ENCODE measurements at places on chromosomes 1 and 21.
A peak's percentile ranks its signal among the peaks of the same experiment; 100 is the strongest.

DNA sequence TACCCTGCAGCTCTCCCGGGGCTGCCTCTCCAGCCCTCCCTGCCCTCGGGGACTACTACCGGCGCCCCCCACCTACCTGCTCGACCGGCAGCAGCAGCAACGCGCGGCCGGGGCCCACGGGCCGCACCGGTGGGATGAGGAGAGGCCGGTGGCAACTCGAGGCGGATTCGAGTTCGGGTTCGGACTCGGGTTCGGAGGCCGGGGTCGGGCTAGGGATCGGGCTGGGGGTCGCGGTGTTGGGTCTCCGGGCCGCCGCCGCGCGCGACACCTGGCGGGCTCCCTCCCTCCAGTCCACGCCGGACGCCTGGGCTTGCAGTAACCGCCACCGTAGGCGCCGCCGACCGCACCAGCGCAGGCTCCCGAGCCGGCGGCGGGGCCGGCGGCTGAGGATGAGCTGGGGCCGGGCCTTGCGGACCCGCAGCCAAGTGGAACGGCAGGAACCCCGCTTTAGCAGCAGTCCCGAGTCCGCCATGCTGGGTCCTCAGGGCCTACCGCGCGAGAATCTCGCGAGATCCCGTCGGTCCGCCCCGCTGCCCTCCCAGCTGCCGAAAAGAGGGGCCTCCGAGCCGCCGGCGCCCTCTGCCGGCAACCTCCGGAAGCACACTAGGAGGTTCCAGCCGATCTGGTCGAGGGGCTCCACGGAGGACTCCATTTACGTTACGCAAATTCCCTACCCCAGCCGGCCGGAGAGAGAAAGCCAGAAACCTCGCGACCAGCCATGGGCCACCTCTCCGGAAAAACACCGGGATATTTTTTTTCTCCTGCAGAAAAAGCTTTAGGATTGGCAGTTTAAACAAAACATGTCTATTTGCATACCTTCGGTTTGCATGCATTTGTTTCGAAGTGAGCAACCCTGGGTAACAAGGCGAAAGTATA lies at the start of gene NOL9:
NOL9 (minus strand) TSS at position 483 of the 876 bp plus-strand sequence; CDS start at position 472, 11 bp downstream.
- DNase-seq: peak; percentile 88

- DNase-seq: no peak
These were observed at the start of gene PFKL for GRCh38 chr21:44299458-44300261. TSS of gene PFKL (plus strand) at chr21:44300053. CDS start at chr21:44300106, 53 bp downstream.

- no peak for DNase-seq
These were observed 274.8 kb downstream of the PTPRC start for GRCh38 chr1:198913667-198914066.

DNA sequence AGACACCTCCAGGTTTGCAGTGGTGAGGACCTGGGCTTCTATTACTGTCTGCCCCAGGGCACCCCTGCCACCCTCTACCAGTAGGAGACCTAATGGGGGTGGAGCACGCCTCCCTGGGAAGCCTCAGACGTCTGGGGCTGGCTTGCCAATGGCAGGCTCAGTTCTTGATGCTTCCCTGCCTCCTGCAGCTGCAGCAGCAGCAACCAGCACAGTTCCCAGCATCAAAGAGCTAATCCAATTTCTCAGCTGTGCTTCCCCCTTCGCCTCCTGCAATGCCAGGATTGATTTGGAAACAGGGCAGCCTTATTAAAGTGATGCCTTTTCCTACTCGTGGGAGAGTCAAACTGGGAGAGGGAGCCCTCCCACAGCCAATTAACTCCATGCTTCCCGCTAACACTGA lies 8.2 kb downstream of the SYT2 start:
- no peak for DNase-seq

DNA sequence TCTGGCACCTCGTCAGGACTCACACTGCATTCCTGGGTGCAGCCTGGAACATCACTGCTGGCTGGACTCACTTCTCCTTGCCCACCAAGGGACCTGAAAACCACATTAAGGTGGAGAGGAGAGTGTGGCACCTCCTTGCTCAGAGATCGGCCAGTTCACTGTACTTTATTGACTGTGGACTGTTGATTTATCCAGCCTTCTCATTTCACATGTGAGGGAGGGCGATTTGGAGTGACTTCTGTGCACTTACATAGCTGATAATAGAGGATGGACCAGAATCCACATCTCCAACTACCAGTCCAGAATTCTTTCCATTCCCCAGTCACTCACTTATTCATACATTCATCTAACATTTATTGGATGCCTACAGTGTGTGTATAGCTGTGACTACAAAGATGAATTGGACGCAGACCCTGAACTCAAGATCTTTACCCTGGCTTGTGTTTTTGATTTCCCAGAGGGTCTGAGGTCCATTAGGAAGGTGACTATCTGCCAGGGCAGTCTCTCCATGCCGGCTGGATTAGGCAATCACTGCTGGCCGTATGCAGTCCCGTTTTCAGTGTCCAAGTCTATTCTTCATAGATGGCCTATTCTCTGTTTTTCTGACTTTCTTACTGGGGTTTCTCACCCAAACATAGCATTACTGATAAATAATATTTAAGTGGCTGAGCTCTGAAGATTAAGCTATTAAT lies 233.5 kb upstream of the SGIP1 start:
- no peak for DNase-seq

- no peak for DNase-seq
These were observed 65.9 kb upstream of the GADD45A start for GRCh38 chr1:67619080-67619479.

GRCh38 chr1:17844185-17844826 lies 89.2 kb downstream of the ACTL8 start:
- DNase-seq: no peak

GRCh38 chr1:160636076-160636475 lies 10.8 kb downstream of the SLAMF1 start:
- DNase-seq: no peak

- DNase-seq: no peak
These were observed 47.9 kb upstream of the CNN3 start for GRCh38 chr1:94974824-94975223.

DNA sequence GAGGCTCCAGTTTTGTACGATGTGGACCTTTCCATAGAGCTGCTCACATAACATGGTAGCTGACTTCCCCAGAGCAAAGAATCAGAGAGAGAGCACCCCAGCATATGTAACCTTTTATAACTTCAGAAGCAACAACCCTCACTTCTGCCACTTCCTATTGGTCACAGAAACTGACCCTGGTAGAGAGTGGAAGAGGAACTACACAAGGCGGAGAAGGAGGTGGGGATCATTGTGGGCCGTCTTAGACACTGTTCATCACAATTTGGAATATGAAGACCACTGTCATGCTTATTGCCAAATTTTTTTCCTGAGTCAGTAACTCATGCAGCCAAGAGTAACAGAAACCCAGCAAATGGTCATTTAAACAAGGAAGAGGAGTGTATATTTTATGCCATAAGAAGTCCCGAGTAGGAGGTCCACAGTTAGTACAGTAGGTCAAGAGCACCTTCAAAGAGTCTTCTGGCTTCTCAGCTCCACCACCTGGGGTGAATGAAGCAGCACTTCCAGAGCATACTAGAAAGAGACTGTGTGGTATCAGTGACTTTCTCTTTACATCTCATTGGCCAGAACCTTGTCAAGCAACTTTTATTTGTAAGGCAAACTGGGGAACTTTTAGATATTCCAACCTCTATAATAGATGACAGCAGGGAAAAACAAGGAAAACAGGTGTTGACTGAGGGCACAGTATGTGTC lies 71.8 kb downstream of the ODF2L start:
- no peak for DNase-seq

DNA sequence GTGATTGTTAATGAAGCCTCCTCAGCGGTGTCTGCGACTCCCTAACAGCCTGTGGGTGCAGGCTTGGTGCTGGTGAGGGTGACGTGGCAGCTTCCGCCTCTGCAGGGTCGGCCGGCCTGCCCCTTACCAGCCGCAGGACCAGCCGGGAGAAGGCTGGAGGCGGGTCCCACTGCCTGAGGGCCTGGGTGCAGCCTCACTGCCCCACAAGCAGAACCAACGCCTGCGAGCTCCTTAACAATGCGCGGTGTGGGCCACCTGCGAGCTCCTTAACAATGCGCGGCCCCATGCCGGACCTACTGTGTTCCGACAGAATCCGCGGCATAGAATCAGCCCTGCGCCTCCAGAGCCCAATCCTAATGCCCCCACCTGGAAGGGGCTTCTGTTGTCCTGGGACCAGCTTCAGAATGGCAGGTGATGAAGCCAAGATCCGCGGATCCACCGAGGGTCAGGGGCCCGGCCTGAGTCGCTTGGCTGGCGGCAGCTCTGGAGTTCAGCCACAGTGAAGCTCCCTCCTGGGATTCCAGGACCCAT lies 54.4 kb upstream of the AJAP1 start:
- DNase-seq: no peak

- DNase-seq: no peak
These were observed 59.4 kb upstream of the USH2A start for GRCh38 chr1:216482620-216483019.

- no peak for DNase-seq
These were observed 40.4 kb upstream of the SLC30A1 start for GRCh38 chr1:211619033-211619996.

GRCh38 chr1:61436016-61436415 lies 288.9 kb downstream of the TM2D1 start:
- no peak for DNase-seq

GRCh38 chr1:185316163-185317033 lies 645 bp downstream of the IVNS1ABP start:
- peak; percentile 99 for DNase-seq

DNA sequence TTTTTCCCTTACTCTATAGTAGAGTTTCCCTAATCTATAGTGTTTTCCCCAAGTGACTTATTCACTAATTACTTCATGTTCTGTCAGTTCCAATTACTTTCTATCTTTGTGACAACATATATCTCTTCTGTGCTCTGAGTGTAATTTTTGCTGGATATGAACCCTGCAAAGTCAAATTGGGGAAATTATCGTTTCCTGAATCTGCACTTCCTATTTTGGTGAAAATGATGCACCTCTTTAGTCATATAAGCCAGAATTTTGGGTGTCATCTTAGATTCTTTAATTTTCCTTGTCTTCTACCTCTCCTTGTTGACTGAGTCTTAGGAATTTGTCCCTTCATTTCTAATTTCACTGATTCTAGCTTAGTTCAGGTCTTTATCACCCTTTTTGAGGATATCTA lies 33.4 kb upstream of the PRKACB start:
- DNase-seq: no peak

DNA sequence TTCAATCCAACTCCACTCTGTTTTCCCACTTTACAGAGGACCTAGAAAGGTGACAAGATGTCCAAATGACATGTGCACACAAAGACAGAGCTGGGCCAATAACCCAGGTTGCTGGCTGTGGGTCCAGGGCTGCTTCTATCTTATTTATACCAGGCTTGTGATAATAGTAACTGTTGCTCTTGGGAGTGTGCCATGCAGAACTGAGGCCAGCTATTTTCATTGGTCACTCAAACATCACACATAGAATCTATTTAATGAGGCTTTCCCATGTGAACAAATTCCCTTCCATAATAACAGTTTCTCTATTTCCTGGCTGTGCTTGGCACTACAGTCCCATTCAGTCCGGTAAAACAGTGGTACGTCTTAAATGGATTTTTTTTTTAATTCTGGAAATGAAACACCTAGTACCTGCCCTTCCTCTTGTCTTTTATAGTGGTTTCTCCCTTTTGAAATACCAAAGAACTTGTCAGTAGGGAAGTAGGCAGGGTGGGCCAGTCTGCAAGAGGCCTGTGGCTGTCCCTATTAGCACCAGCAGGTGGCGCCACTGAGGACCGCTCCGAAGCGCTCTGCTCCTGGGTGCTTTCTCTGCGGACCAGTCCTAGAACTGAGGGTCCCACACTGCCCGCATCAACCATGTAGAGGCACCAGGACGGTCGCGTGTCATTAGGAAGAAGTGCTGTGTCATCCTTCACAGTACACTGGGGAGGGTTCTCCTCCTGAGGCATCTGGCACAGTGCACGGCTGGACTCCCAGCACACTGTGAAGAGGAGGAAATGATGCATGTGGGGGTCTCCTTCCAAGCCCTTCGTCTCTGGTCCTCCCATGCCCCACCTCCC lies 52.1 kb downstream of the GPR161 start:
- peak; percentile 22 for DNase-seq

DNA sequence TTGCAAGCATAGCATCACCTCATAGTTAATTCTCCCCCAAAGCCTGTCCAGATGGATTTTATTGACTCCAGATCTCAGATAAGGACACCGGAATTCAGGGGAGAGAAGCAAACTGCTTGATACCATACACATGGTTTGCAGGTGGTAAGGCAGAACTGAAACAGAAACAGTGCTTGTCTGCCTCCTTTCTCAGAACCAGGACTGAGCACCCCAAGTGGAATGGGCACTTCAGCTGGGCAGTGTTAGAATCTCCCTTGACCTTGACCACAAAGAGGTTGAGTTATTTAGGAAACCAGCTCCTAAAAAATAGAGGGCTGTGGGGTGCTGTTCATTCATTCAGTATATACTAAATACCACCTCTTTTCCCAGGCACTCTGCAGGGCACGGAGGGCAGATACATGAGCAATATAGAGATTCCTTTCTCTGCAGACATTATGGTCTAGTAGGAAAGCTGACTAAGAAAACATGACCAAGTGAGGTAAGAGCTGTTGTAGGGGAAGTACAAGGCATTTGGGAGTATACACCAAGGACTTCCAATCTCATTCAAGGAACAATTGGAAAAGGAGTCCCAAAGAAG lies 185.2 kb downstream of the C1orf94 start:
- DNase-seq: no peak

DNA sequence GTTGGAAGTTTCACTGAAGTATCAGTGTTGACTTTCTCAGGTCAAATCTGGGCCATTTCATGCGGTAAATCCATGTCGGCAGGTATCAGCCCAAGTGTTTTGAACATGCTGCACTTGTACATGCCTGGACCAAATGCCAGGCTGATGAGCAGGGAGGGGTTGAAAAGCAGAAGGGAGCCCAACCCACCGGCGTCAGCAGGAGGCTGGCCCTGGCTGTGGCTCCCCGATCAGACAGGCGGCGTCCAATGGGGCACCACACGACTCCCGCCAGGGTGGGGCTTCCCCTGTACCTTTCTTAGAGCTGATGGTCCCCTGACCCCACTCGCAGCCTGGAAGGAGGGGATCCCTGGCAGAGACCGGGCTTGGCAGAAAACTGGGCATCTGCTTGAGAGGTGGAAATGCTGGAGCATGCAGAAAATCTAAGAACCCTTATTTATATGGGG lies 540.0 kb downstream of the KIF26B start:
- DNase-seq: no peak

DNA sequence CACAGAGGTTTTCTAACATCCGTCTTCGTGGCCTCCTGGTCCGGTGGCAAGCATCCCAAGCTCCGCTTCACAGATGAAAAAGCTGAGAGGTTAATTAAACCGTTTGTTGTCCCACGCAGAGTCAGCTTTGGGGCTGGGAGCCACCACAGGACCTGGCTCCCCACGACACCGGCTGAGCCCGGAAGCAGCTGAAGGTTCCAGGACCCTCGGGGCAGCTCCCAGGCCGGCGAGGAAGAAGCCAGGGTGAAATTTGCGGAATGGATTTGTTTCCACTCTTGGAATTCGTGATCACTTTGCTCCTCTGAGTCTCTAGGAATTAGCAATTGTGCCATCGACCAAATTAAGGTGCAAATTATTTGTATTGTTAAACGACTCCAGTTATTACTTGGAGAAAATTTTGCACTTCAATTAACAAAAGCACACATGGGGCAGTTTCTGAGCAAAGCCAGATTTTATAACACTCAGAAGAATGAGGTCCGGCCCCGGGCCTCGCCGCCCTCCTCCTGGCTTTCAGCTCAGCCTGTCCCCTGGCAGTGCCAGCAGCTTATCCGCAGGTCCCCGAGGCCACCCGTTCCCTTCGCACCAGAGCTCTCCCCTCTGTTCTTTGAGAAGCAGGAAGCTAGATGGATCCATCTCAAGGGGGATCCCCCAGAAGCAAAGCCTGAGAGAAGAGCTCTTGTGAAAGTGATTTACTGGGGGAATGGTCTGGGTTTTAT lies 69.1 kb downstream of the SIK1 start:
- no peak for DNase-seq
